NCI-H1092 (cell line): ENCODE measurements at places on chromosomes 5 and 9.

GRCh38 chr5:126742425-126742824 is 34.5 kb upstream of the LMNB1 start:
- no peak for DNase-seq

GRCh38 chr5:107251151-107251550 is 419.6 kb downstream of the EFNA5 start:
- no peak for DNase-seq

GRCh38 chr9:82621447-82621846 is 441.5 kb downstream of the RASEF start:
- DNase-seq: no peak

GRCh38 chr5:148558892-148559291 is 95.4 kb downstream of the HTR4 start:
- no peak for DNase-seq

- no peak for DNase-seq
These were observed 36.5 kb upstream of the RASA1 start for GRCh38 chr5:87231037-87231808.

DNA sequence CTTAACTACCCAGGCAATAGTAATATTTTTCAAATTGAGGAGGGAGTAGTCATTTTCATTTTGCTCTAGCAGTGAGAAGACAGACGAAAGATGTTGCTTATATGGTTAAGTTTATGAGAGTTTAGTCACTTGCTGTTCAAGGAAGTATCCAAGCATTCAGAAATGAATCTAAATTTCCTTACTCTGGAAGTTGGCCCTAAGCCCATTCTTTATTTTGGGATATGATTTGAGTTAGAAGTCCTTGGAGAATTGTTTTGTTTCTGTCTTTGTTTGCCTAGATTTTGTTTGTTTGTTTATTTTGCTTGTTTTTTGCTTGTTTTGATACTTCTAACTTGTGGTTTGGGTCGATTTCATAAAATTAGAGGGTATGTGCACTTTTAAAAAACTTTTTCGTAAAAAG is 146.4 kb upstream of the FGF10 start:
- DNase-seq: no peak

DNA sequence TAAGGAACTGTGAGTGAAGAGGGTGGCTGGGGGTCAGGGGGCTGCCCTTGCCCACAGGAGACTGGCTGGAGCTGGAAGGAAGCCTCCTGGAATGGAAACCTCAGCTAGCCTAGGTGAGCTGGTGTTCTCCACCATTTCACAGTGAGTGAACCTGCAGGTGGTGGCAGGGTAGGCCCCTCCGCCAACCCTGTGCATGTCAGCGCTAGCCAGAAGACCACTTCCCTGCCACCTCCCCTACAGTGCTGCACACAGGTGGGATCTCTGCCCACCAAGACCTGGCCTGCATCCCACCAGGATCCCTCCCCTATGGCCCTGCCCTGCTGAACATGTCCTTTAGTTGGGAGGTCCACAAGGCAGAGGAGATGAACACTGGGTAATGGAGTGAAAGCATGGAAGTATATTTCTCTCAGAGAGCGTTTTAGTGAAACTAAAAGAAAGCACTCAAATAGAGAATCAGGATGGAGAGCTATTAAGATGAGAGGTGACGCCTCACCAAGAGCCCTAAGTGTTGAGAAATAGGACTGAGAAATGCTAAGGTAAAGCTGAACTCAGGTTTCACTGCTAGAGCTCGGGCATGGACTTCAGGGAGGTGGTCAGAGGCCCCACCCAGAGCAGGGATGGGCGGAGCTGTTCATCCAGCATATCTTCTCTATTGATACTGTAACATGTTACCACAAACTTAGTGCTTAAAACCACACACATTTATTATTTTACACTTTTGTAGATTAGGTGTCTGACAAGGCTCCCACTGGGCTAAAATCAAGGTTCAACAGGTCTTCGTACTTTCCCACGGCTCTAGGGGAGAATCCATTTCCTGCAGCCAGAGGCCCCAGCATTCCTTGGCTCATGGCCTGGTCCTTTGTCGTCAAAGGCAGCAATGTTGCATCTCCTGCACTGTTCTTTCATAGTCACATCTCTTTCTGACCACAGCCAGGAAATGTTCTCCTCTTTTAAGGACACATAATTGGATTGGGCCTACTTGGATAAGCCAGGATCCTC is 83.2 kb downstream of the DIRAS2 start:
- DNase-seq: no peak

DNA sequence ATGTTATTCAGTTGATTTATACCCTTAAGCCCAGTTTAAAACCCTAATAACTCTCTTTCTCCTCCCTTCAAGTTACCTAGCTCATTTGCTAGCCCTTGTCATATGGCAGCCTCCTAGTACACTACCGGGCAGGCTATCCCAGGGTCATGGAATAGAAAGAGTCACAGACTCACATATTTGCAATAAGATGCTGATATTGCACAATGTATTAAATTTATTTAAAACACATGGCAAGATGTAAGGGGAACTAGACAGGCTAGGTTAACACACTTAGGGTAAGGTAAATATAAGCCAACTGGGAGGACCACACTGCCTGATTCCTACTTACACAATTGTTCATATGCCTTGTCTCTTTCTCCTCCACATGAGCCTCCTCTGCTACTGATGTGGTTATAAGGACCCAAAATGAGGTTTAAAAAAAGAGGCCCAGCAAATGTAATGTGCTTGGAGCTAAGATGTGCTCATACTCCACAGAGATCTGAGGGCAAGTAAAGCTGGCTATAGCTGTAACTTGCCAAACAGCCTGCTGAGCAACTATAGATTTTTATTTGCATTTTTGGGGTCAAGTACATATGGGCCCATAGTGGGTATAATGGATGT is 130.0 kb downstream of the ENC1 start:
- no peak for DNase-seq

- DNase-seq: no peak
These were observed 22.5 kb upstream of the SPARC start for GRCh38 chr5:151709109-151709735.

DNA sequence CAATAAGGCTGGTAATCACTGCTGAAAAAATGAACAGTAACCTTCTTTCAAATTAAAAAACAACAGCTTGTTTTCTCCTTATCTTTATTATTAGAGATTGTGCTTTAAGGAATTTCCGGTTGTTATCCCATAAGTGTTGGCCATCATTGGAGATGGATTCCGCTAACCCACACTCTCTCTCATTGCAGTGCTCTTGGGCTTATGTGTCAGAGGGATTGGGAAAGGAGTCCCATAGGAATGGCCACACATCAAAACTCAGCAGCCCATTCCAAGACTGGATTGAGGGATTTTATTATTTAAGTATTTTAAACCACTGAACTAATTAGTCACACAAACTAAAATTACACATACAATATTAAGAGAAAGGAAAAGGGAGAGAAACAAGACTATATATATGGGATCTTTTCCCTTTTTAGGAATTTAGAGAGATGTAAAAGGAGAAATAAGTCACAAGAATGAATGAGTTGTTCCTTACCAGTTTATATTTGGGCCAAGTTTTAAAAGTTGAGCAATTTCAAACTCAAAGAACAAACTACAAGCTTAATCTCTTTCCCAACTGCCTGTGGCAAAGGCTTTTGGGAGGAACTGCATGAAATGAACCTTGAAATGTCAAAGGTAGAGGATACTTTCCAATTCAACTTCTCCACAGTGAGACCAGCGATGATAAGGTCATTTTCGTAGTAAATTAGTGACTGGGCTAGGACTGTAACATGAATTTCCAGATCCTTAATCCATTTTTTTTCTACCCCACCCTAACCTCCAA is 2.4 kb downstream of the SPINK6 start:
- DNase-seq: no peak

DNA sequence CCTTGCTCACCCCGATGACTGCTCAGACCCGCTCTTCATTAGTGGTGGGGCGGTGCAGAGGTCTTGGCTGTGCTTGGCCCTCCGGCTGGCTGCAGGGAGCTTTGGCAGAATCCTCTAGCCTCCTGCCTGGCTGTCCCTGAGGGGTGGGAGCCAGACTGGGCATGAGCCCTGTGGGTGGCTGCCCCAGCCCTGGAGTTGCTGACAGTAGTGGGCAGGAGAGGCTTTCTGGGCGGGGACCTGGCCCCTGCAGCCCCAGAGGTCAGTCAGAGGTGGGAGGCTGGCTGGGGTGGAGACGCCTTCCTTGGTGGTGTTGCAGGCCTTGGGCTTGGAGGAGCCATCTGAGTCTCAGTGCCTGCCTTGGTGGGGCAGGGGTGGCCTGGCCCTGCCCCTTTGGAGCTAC is 146.0 kb downstream of the RXRA start:
- no peak for DNase-seq

GRCh38 chr9:3467593-3468219 is 58.1 kb downstream of the RFX3 start:
- peak; percentile 48 for DNase-seq

GRCh38 chr9:37369671-37370070 is 52.8 kb upstream of the GRHPR start:
- DNase-seq: no peak

DNA sequence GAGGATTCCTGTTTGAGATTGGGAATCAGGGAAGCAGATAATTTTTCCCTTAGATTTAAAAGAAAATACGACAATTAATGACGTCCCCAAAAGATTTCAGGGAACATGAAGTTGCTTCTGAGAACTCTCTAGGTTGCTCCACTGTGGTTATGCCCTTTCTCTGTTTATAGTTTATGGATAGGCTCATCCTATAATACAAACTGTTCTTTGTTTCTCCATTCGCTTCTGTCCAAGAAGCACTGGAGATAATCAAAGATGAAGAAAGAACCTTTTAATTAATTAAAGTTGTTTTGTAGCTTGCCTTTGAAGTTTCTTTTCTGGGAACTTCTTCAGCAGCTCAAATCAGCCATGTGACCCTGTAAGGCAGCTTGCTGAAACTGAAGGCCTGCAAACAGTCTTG is 87.5 kb downstream of the CHSY3 start:
- no peak for DNase-seq

- DNase-seq: no peak
These were observed 369.5 kb downstream of the PRELID2 start for GRCh38 chr5:145465474-145466263.

DNA sequence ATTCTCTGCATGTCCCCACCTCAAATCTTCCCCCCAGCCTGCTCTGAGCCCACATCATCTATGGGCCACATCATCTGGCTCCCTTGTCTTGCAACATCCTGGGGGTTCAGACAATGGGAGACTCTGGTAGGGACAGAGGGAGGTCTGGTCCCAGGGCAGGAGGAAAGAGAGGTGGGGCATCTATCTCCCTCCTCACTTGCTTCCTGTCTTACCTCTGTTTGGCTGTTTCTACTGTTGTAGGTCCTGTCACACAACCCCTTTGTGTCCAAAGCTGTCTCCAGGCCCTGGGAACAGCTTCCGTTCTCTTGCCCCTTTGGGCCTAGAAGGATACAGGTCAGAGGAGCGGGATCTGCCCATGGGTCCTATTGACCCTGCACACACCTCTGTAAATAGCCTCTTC is 227.2 kb downstream of the NSG2 start:
- DNase-seq: no peak

DNA sequence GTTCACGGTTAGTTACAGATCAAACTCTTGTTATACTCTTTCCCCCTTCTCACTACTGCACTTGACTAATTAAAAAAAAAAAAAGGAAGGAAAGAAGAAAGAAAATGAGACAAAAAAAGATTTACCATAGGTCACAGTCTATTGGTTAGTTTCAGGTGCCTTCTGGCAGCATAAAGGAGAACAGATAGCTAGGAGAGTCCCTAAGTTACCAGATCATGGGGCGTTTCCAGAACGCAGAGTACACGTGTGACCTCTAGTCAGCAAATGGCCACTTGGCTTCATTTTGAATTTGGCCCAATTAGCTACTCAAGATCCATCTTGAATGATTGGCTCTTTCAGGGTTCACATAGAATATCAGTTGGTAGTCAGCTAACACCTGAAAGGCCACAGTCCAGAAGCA is 20.3 kb upstream of the TMEM171 start:
- no peak for DNase-seq

GRCh38 chr5:17379100-17379951 is 118.7 kb upstream of the TAF11L2 start:
- DNase-seq: peak; percentile 42

DNA sequence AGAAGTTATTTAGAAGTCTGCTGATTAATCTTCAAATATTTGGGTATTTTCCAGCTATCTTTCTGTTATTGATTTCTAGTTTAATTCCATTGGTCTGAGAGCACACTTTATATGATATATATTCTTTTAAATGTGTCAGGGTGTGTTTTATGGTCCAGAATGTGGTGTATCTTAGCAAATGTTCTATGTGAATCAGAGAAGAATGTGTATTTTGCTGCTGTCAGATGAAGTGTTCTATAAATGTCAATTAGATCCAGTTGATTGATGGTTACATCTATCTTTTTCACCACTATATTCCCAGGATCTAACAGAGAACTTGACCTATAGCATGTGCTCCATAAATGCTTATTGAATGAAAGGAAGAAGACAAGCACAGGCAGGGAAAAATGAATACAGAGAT is 17.5 kb upstream of the ERAP1 start:
- DNase-seq: no peak

DNA sequence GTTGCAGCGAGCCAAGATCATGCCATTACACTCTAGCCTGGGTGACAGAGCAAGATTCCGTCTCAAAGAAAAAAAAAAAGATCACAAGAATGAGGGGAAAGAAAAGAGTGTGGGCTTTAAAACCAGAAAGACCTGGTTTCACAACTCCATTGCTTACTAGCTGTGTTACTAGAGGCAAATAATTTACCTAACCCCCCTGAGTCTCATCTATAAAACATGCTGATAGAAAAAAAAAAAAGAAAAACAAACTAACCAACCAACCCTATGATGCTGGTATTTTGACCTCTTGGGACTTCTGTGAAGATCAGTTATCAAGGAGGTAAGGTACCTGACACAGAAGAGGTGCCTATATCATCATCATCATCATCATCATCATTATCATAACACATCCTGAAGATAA is 60.2 kb upstream of the UBTD2 start:
- no peak for DNase-seq

- DNase-seq: no peak
These were observed 226.3 kb downstream of the ENC1 start for GRCh38 chr5:74414228-74414627.

- peak; percentile 26 for DNase-seq
These were observed 20.0 kb downstream of the APC start for GRCh38 chr5:112757468-112758208.

- DNase-seq: no peak
These were observed 23.1 kb upstream of the CATSPER3 start for GRCh38 chr5:134944630-134945029.

DNA sequence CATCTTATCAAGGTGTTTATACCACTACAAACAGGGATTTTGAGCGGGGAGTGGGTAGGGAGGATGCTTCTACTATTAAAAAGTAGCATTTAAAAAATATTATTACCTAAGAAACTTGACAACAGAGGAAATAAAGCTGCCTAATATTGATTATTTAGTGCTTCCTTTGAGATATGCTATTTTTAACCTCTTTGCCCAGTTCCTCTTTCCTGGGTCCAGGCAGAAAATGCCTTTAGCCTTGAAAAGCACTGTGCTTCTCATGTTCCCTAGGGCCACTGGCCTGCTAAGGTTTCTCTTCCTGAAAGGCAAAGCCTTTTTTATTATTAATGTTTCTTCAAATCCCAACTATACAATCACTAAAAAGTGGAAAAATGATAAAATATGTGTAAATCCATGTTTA is 217.2 kb upstream of the HAPLN1 start:
- DNase-seq: no peak
